Stimulated activated CD4-positive, alpha-beta T cell treated with anti-CD3 and anti-CD28 coated beads, Interleukin-1b, Interleukin-23, amount 100 ng/mL, for 1 hour (primary cell): ENCODE measurements at places on chromosomes 6 and 20.

GRCh38 chr6:157909282-157909664, 72.4 kb upstream of the SYNJ2 start:
- DNase-seq, result no peak

GRCh38 chr6:30508890-30509736, 19.8 kb downstream of the HLA-E start:
- no peak for DNase-seq

GRCh38 chr6:23505026-23505425, 621.0 kb upstream of the NRSN1 start:
- DNase-seq, result no peak

GRCh38 chr6:37696220-37696840, 1.4 kb downstream of the MDGA1 start:
- no peak for DNase-seq

DNA sequence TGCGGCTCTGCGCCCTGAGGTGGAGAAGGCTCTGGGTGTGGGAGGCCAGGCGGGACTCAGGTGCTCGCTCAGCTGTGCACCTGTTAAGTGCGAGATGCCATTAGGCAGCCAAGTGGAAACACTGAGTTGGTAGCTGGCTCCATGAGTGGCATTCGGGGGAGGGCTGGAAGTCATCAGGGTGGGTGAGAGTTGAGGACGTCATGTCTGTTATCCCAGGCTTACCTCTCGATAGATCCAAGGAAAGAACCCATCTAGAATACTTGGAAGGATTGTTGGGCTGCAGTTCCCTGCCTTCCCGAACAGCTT, 41.3 kb downstream of the TAF8 start:
- DNase-seq, result no peak

- DNase-seq, result no peak
Observed at GRCh38 chr6:117521791-117522502, 39.5 kb downstream of the DCBLD1 start.

GRCh38 chr20:52817511-52817910, 154.6 kb upstream of the TSHZ2 start:
- no peak for DNase-seq

DNA sequence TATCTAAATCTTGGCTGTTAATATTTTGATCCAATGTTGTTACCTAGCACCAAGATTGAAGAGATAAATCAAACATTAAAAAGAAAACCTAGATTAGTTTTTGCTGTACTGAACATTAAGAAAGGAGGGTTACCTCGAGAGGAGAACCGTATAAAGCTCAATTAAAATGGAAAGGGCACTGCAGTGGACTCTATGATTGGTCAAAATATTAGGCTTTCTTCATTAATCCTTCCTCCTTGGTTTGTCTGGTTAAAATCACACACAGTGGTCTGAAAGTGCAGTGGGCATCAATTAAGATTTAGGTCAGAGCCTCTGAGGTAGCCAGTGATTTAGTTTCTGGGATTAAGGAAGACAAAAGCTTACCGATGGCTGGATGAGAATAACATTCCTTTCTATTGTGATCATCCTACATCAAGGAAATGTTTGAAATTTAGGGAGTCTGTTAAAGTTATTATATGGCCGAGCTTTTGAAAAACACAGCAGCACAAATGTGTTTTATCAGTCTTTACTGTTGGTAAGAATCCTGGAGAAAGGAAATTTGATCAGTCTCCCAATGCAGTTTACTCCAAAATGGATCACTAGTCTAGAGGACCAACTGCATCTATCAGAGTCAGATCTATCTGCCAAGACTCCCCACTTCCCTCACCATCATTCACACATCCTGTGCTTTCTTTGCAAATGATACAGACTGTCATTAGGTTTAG, 134.6 kb upstream of the NEDD9 start:
- no peak for DNase-seq

DNA sequence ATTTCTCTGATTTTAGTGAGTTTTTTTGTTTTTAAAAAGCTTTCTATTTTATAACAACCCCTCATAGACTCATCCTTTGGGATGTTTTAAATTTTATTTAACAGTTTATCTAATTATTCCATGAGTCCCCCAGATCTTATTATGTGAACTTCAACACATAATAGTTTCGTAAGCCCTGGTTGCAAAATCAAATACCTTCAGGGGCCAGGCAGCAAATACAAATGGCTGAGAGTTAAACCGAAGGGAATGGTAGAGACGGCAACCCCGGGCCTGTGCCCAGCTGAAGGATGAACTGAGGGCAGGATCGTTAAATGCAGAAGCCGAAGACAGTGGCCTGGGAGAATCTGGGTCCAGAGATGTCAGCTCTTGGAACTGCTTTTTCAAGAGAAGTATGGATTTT, 88.4 kb downstream of the RTN4IP1 start:
- DNase-seq, result no peak

GRCh38 chr6:6889601-6890000, 218.2 kb upstream of the RREB1 start:
- no peak for DNase-seq

GRCh38 chr20:34559311-34560140, 1.0 kb downstream of the MAP1LC3A start:
- DNase-seq, result no peak

DNA sequence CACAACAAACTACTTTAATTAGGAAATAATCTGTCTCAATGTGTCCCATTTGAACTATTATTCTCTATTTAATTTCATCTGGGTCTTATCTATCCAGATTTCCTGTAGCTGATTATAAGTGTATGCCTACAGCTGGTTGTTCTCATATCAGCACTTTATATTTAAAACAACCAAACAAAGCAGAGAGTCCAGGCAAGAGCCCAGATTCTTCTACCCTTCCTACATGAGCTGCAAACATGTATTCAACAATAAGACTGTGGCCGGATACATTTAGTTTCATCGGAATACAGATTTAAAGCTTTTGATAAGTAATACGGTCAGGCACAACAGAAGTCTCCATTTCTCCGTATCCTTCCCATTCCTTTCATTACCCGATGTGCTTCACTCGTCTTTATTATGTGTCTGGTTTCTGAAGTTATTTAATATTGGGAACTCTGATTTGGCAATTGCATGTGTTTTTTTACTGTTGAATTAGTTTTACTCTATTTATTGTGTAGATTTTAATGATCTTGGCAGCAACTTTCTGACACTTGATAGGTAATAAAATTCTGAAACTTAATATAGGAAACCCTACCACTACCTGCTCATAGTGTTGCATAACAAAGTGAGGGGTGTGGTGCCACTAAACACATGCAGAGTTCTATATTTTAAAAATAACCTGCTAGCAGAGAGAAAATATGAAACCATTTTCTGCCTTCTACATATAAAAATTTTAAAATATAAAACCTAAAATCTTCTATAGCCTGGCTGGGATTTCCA, 653.5 kb upstream of the PTCHD4 start:
- no peak for DNase-seq

GRCh38 chr6:168709390-168709789, 268.4 kb downstream of the SMOC2 start:
- DNase-seq, result no peak

GRCh38 chr6:21609881-21610329, 16.4 kb downstream of the SOX4 start:
- DNase-seq, result no peak

DNA sequence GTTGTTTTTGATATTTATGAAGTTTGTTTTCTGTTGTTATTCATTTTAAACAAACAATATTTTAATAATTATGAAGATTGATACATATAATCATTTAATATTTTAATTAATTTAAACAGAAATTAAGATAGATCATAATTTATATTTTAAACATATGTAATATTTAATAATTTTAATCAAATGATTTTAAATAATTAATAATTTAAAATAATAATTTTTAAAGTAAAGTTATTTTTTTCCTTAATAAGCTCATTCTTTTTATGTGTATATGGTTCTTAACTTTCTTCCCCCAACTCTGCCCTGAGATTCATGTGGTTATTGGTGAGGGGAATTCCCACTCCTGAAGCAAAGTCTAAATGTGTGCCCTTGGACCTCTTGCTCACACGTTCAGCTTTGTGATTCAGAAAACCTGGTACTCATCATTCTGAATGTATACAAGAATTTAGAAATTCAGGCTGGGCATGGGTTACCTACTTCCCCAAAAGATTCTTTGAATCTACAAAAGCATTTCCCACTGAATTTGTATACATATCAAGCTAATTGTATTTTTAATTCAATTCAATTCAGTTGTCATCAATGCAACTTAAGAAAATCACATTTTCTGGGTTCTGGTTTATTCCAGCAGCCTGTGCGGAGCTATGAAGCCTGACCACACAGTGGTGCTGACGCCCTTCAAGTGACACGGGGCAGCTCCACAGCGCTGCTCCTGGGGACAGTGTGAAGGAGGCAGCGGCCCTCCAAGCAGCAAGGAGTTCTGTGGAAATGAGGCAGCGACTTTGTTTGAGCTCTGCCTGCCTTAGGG, 168.9 kb upstream of the UST start:
- DNase-seq, result no peak

DNA sequence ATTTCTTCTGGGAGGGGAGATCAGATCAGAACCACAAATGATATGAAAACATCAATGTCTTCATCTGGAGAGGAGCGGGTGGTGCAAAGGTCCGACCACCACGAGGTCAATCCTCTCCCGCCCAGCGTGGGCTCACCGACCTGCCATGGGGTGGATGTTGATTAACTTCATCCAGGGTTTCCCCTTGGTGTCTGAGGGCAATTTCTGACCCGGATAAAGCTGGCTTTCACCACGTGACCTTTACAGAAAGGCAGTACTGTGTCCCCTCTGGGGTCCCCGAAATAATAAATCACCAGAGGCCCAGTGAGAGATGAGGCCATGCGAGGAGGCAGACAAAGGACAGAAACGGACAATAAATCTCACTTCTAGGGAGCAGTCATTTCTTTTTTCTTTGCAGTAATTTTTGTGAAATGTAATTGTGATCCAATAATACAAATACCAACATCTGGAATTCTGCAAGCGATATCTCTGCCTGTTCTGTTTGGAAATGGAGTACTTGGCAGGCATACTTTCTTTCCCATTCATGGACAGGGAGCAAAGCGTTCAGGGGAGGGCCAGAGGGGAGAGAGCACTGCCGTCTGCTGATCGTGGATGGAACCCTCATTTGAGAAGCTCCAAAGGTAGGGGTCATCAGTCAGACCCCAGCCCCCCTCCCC, 55.1 kb upstream of the APCDD1L start:
- DNase-seq, result no peak
